ENCODE measurements at places on chromosomes 2 and 18. TPM values are rescaled to one million over a fixed set of nuclear protein-coding genes. Genes with fewer than 3 reads are reported as not detected.

DNA sequence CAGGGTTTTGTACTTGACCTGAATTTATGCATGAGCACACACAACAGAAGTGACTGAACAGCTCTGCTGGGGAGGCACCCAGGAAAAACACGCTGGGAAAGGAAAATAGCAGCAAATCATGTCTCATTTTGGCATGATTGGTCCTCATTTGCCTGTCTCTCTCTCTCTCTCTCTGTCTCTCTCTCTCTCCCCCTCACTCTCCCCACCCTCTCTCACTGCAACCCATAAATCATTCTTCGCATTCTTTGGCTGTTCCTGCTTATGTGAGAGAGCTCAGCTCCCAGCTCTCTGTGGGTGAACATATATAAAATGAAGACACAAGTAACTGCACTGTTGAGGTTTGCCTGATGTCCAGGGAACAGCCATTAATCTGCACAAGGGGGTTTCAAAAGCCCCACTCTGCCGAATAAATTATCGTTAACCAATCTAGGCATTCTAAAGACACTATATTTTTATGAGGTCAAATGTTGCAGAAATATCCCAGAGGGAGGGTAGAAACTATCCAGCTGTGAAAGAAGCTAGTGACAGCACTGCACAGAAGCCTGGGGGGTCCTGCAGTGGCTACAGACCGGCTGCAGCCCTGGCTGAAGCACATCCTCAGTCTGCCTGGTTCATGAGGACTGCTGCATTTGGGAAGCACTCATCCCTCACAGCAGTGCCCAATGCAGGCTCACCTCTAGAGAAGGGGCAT lies 260.3 kb downstream of the AFF3 start:
- no peaks in the 10 kb centered on the region for H3K36me3 ChIP-seq
- no peak overlapping the region for H3K27ac ChIP-seq
- no peak overlapping the region for H3K4me3 ChIP-seq
- H3K4me1 ChIP-seq = no peaks in the 10 kb centered on the region
- no peak for DNase-seq

MYL12A gene
- 1,045 TPM for total RNA-seq

DNA sequence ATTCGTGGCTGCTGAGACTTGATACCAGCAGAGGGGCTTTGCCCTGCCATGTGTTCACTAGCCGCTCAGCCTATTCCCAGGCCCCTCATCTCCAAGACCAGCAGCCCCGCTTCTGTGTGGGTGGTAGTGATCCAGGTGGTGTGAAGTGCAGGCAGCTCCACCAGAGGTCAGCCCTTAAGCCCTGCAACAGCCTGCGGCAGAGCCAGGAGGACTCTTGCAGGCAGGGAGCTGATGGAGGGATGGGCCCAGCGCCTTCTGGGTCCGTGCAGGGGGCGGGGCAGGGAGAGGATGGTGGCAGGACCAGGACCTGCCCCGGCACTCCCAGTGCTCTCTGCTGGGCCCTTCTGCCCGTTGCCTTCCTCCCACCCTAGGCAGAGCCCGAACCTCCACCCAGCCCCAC lies 162.0 kb downstream of the SH3BP4 start:
- H3K36me3 ChIP-seq = no peaks in the 10 kb centered on the region
- H3K4me1 ChIP-seq = no peaks in the 10 kb centered on the region
- H3K4me3 ChIP-seq = no peak overlapping the region

DNA sequence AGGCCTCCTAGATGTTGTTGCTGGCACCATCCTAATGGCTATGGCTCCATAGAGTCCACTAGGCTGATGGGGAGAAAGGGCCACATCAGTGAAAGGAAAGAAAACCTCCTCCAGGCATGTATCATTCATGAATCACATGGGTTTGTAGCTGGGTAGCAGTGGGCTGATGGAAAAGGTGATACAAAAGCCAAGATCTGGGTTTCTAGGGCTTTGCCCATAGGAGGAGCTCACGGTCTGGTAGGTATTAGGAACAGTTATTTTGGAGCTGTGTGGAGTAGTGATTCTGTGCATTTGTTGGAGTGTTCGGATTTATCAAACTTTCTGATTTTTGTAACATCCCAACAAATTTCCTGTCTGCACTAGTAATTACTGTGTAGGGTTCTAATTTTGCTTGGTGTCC lies 259.2 kb downstream of the SLC4A3 start:
- H3K36me3 ChIP-seq = no peaks in the 10 kb centered on the region
- H3K27ac ChIP-seq = no peak overlapping the region
- no peak overlapping the region for H3K4me3 ChIP-seq
- no peak for DNase-seq
- no peaks in the 10 kb centered on the region for H3K4me1 ChIP-seq

GRCh38 chr18:53909668-53910067 lies 314.8 kb downstream of the MBD2 start:
- no peak overlapping the region for H3K4me3 ChIP-seq
- H3K36me3 ChIP-seq = no peaks in the 10 kb centered on the region
- H3K27ac ChIP-seq = no peak overlapping the region
- H3K27me3 ChIP-seq = no peaks in the 10 kb centered on the region

- no peak overlapping the region for H3K4me3 ChIP-seq
- peaks cover 26% of the 10 kb centered on the region for H3K27me3 ChIP-seq
- no peak overlapping the region for H3K27ac ChIP-seq
- no peaks in the 10 kb centered on the region for H3K36me3 ChIP-seq
Observed at GRCh38 chr2:215410932-215411285, 25.0 kb downstream of the FN1 start.

GRCh38 chr18:4400911-4401310 lies 54.2 kb downstream of the DLGAP1 start:
- no peak overlapping the region for H3K27ac ChIP-seq
- no peaks in the 10 kb centered on the region for H3K27me3 ChIP-seq
- no peak for DNase-seq
- no peaks in the 10 kb centered on the region for H3K4me1 ChIP-seq
- no peak overlapping the region for H3K4me3 ChIP-seq

DNA sequence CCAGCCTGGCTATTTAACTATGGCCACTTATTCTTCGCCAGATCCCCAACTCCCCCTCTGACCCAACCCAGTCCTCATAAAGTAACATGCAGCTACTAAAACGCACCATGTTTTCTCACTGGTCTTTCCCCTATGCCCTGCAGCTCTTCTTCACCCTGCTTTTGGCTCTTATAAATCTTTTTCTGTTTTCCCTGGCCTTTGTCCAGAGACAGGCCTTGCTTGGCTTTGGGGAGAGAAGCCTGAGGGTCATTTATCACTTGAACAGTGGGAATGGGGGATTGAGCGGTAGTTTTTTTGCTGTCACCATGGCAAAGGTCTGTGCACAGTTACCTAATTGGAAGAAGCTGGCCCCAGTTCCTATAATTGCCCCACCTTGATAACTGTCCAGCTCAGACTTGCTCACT lies 202.9 kb upstream of the NT5C1B start:
- no peaks in the 10 kb centered on the region for H3K27me3 ChIP-seq
- no peak overlapping the region for H3K4me3 ChIP-seq
- no peaks in the 10 kb centered on the region for H3K36me3 ChIP-seq
- H3K4me1 ChIP-seq = no peaks in the 10 kb centered on the region
- no peak overlapping the region for H3K27ac ChIP-seq
- no peak for DNase-seq

DNA sequence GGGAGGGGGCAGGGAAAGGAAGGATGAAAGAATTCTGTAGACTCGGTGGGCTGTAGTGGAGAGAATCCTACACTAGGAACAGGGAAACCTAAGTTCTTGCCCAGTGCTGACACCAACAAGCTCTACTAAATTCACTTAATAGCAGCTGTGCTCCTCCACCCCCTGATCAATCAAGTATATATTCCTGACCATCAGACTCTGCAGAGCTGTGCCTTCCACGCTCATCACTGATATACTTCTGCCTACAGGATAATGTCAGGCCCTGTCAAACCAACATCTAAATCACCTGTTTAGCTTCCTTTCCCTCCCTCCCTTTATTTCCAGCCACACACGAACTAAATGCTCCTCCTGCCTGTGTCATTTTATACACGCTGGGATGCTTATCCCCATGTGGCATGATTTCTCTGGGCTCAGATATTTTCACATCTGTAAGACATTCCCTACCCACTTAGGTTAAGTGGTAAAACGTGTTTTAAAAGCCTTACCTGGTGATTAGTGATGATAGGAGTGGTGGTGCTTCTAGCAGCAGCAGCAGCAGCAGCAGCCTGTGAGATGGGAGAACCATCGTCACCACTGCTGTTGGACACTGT lies 301.9 kb downstream of the LRRTM1 start:
- no peak overlapping the region for H3K4me3 ChIP-seq
- DNase-seq = no peak
- H3K4me1 ChIP-seq = no peaks in the 10 kb centered on the region
- H3K27ac ChIP-seq = no peak overlapping the region
- H3K27me3 ChIP-seq = no peaks in the 10 kb centered on the region

DNA sequence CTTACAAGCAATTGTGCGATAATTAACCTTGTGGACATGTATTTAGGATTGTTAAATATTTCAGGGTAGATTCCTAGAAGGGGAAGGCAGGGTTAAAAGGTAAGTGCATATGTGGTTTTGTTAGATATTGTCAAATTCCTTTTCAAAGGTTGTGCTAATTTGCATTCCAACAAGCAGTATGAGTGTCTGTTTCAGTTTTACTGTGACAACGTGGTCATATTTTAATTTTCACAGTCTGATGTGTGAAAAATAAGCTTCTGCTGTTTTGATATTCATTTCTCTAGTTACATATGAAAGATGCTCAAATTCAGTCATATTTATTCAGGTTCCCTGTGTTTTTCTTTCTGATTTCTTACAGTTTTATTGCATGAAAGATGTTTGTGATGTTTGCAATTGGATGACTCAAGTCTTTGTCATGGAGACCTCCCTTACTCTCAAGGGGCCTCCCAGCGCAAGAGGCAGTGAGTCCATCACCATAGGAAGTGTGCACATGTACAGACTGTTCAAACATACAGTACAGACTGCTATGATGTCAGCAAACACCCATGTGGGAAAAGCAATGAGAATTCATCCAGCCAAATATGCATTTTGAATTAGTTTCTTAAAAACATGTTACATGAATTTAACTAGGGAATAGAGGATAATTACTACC lies 310.8 kb downstream of the GALR1 start:
- H3K4me1 ChIP-seq = no peaks in the 10 kb centered on the region
- H3K4me3 ChIP-seq = no peak overlapping the region
- H3K27me3 ChIP-seq = peaks cover 6% of the 10 kb centered on the region
- DNase-seq = no peak

SOWAHC gene
- 0.25 TPM for total RNA-seq

- no peaks in the 10 kb centered on the region for H3K4me1 ChIP-seq
- no peak for DNase-seq
- H3K4me3 ChIP-seq = no peak overlapping the region
- H3K36me3 ChIP-seq = no peaks in the 10 kb centered on the region
- no peaks in the 10 kb centered on the region for H3K27me3 ChIP-seq
Observed at GRCh38 chr2:109415581-109416013, 198.2 kb downstream of the SEPTIN10 start.

DNA sequence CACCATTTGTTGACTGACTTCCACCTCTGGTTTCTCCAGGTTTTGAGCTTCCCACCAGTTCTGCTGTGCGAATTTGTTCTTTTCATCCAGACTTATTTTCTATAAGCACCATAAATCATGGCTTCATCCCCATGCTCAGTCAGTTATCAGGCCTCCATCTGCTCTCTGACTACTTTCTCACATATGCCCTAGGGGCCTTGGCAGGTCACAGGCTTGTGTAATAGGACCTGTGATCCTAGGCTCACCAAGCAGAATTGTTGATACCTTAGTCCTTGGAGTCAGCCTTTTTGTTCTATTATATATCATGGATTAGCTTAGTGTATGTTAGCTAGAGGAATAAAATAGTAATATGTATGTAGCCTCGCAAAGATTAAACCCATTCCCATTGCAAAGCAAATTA lies 284.2 kb upstream of the TANK start:
- no peak overlapping the region for H3K27ac ChIP-seq
- H3K36me3 ChIP-seq = no peaks in the 10 kb centered on the region
- no peaks in the 10 kb centered on the region for H3K27me3 ChIP-seq

DNA sequence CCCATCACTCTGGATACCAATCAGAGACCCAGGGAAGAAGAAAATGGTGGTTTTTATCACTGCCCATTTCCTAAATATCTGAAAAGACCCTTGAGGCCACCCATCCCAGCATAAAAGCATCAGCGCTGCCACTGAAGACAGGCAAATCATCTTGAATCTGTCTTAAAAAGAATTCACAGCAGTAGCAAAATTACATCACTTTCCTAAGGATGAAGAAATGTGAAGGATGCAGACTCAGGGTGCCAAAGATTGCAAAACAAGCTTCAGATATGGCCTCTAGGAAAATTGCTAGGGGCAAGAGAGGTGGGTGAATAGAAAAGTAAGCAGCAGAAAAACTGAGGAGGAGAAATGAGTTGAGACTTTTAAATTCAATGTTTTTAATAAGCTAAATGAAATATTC lies 70.0 kb downstream of the SLC25A12 start:
- H3K27ac ChIP-seq = no peak overlapping the region
- peaks cover 35% of the 10 kb centered on the region for H3K36me3 ChIP-seq
- no peak for DNase-seq
- H3K27me3 ChIP-seq = no peaks in the 10 kb centered on the region

IL1F10 gene
- not detected for total RNA-seq

DNA sequence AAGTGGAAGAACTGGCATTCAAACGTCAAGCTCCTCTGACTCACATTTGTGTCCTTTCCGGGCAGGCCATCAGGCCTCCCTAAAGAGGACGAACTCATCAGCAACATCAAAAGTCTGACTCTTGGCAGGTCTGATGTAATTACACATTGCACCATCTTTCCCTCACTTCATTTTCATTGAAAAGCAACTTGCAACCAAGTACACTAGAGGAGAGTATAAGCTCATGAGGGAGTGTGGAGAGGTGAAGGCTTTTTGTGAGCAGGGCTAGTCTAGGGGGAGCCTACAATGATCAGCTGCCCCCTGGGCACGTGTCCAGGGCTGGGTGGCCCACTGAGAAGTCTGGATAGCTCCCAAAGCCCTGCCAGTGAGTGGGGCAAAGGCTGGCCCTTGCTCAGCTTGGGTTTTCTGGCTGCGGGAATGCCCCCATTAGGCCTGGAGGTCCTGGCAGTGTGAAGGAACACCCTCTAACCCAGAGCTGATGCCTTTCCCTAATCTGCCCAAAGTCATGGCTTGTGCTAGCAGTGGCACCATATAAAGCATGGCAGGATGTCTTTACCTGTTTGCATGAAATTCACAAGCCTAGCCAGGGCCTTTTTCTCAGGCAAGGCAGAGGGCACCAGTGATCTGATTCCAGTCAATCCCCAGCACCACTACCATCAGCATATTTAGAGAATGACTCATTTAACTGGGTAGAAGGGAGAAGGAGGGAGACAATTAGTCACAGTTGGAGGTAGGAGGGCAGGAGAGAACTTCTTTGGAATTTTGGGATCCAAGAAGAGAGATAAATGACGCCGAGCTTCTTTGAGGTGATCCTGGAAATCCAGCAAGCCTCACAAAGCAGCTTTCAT lies 8.5 kb upstream of the DAW1 start:
- H3K36me3 ChIP-seq = no peaks in the 10 kb centered on the region
- H3K27me3 ChIP-seq = peaks cover 3% of the 10 kb centered on the region
- H3K4me3 ChIP-seq = no peak overlapping the region
- no peaks in the 10 kb centered on the region for H3K4me1 ChIP-seq
- no peak for DNase-seq

DNA sequence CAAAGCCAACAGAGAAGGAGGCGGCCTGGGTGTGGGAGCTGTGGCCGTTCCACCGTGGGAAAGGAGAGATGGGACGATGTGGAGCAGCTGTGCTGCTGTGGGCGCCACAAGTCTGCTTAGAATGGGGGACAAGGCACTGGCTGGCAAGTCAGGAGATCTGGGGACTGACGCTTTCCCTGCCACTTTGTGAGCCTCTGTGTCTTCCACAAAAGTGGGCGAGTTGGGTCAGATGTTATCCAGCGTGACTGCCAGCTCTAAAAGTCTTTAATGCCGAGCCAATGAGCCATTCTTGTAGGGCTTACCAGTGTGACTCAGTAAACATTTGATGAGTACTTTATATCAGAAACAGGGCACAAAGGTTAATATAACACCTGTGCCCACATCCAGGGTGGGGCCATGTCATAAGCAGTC lies 113.6 kb upstream of the MGAT5 start:
- peaks cover 46% of the 10 kb centered on the region for H3K4me1 ChIP-seq
- no peak for DNase-seq
- no peak overlapping the region for H3K27ac ChIP-seq
- peaks cover 9% of the 10 kb centered on the region for H3K36me3 ChIP-seq
- H3K27me3 ChIP-seq = no peaks in the 10 kb centered on the region

FAM228A gene
- total RNA-seq = not detected
